ENCODE measurements at places on chromosomes 4 and X.

DNA sequence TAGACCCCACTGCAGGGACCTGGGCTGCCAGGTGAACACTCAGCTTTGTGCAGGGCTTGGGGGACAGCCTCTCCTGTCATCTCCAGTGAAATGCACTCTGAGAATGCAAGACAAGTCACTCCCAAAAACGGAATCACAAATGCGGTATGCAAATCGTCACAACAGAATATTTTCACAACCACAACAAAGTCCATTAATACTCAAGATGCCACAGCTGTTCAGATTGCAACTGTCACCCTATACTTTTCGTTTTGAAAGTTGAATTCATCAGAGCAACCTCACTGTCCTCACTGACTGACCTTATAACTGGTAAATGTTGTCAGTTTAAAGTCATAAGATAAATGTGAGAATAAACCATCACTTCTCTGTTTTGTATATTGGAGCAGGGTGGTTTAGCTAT lies 16.6 kb downstream of the JAKMIP1 start:
- peak; percentile 41 for DNase-seq

GRCh38 chr4:149735796-149736195 lies 79.8 kb downstream of the IQCM start:
- DNase-seq, result no peak

DNA sequence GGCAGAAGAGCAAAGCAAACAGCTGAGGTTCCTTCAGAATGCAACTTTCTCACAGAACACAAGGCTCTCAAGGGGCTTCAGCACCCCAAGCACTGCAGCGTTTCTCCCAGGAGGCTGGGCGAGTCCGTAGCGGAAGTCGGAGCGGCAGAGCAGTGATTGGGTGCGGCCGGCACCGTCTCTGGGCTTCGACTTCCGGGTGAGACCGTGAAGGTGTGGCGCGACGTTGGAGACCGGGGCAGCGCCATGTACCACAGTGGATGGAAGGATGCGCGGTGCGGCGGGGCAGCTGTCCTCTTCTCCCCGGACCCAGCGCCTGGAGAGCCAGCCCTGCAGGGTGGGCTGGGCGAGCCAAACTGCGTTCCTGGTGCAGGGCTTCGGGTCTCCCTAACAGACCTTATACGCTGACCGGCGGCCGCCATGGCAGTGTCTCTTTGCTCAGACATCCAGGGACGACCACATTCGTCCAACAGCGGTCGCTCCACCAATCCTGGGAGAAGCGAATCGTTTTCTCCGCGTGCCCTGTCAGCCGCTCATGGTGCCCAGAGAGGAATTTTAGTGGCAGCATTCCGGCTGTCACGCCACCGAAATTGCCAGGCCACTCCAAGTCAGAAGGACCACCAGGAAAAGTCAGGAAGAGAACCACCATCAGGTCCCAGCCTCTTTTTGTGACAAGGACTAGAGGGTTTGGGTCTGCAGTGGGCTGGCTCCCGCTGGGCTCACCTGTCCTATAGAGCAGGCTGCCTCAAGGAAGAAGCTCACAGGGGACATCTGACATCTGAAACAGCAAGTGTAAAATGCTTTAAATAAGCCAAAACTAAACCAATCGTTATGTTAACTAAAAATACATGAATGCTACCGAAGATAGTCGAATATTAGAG lies 20.5 kb downstream of the TRIM61 start:
- peak; percentile 71 for DNase-seq

GRCh38 chr4:177239477-177239876 lies 70.2 kb upstream of the NEIL3 start:
- DNase-seq, result no peak

- no peak for DNase-seq
Observed at GRCh38 chr4:163556650-163557391, 62.3 kb downstream of the TMA16 start.
